CD4-positive, alpha-beta T cell treated with Interleukin-1 beta for 1 hour (primary cell): ENCODE measurements at places on chromosomes 1 and 21.

DNA sequence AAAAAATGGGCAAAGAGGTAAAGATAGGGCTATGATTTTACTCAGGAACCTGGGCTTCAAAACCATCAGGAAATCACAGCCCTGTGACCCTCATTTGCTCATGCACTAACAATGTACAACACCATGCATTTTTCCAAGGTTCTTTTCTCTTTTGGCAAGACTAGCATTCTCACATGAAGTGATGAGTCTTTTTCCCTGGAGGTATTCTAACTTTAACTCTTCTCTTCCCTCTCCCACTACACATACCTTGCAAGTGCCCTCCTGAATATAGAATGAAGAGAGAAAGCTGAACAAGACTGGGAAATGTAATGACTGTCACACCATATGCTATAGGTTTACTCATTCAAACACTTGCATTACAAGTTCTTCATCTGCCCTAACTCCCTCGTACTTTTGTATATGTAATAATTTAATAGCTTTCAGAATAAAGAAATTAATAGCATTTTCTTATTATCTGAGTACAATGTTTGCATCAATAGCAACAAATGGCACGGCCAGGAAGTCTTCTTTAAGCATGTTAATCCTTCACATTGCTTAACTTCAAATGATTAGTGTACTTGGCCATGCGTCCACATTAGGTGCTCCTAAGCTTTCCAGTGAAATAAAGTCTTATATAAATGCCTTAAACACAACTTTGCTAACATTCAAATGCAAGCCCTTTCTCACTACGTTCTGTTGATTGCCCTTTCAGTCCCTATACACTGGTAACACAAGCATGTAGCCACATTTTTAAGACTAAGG is 1.8 kb downstream of the NIBAN1 start:
- DNase-seq, result no peak

DNA sequence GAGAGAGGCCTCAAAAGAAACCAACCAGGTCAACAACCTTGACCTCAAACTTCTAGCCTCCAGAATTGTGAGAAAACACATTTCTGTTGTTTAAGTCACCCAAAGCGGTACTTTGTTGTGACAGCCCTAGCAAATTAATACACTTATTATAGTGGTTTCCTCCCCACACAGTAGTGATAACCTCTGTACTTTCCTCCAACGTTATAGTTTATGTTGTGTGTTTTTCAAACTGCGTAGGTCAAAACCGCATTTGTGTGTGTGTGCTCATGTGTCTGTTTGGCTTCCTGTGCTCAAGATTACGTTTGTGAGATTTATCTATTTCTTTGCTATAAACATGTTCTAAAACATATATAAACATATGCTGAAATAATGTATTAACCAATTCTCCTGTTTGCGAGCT is 667.8 kb upstream of the USP24 start:
- no peak for DNase-seq

GRCh38 chr1:9419369-9420041 is 119.8 kb upstream of the SLC25A33 start:
- no peak for DNase-seq

DNA sequence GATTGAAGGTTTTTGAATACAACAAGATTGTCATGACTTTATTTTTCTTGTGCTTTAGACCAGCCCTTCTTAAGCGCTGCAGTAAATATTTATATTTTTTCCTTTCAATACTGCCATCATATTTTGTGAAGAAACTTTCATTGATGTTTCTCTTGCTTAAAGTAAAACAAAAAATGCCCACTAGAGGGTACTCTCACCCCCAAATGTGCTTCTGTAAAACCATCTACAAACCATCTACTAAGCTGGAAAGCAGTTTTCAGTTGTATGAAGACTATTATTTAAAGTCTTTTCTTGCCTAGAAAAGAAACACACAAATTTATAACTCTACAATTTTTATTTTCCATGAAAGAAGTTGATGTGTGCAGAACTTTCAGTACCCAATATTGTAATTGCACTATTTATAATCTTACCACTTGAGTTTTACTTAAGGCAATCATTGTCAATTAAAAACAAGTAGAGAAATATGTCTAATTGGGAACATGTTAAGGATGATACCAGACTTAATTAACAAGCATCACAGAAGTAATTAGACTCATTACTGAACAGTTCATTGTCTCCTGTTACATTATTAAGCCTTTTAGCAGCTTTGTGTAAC is 10.7 kb downstream of the LEPR start:
- no peak for DNase-seq

DNA sequence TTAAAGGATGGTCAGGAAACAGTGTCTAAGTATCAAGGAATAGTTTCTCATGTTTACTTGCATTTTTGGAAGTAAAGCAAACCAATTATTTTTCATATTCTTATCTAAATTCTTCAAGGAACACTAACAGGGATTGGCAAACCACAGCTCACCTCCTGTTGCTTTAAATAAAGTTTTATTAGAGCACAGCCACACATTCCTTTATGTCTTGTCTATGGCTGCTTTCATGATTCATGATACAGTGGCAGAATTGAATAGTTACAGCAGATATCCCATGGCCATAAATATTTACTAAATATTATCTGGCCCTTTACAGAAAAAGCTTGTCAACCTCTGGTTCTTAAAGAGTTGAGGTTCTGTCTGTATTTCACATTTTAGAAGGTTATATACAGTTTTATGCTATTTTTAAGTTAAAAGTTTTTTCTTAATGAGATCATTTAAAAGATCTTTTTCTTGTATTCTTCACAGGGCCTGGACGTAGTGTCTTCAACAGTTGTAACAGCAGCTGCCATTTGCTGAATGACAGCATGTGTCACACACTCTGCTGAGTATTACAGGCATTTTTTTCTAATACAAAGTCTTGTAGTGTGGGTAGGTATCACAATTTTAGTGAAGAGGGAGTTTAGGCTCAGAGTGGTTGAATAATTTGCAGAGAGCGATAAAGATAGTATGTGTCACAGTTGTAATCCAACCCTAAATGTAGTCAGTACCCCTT is 2.6 kb downstream of the ZNF691 start:
- DNase-seq, result no peak

- DNase-seq, result peak; percentile 34
These were observed 57.9 kb upstream of the RUNX3 start for GRCh38 chr1:24987875-24988557.

DNA sequence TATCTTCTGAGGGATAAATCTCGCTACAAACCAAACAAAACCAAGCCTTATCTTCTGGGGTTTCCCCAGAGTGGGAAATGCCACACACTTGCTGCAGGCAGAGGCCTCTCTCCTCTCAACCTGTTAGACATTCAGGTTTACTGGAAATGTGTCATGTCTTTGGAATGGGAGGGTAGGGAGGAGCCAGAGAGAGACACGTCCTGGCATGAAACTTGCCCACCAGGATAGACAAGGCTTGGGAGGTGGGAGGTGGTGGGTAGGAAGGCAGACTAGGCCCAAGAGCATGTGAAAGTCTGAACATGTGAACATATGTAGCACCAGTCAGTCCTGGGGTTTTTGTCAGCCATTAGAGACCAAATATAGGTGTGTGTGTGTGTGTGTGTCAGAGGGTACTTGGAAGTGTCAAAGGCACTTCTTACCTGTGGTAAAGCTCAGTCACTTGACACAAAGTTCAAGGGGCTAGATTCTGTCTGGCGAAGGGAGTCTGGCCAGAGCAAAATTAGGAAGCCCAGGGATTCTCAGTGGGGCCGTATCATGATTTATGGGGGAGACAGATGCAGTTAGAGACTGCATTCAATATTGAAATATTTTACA is 32.4 kb upstream of the PIGC start:
- DNase-seq, result no peak

DNA sequence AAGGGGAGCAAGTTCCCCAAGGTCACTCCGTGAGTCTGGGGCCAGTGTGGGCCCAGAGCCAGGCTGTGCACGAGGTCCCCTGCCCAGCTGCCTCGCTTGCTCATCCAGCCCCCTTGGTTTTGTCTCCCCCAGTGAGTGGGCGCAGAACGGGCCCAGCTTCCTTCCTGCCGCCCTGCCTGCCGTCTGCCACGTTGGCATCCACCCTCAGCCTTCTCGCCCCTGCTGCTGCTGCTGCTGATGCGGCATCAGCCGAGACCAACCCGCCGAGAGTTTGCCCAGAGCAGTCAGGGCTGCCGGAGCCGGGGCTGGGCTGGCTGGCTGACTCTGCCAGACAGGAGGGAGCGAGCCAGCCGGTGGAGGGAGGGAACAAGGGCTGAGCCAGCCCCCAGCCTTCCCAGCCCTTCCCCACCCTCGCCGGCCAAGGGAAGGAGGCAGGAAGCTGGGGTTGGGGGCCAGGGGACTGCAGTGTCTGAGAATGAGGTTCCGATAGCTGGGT is 31.4 kb upstream of the WASF2 start:
- peak; percentile 45 for DNase-seq

DNA sequence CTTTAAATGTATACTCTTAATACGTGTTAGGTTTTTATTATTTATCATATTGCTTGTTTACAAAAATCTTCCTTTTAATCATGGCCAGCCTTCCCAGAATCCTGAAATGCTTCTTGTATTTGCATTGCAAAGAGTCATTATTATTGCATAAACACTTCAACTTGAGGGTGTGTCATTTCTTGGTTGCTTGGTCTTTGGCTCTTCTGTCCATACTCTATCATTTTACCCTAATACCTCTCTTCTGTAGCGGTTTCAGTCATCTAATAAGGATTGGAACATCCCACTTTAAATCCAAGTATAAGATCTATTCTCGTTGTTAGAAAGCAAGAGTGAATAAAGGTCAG is 200.6 kb upstream of the CACYBP start:
- DNase-seq, result no peak

- no peak for DNase-seq
These were observed 8.7 kb downstream of the SLAMF8 start for GRCh38 chr1:159835356-159835755.

DNA sequence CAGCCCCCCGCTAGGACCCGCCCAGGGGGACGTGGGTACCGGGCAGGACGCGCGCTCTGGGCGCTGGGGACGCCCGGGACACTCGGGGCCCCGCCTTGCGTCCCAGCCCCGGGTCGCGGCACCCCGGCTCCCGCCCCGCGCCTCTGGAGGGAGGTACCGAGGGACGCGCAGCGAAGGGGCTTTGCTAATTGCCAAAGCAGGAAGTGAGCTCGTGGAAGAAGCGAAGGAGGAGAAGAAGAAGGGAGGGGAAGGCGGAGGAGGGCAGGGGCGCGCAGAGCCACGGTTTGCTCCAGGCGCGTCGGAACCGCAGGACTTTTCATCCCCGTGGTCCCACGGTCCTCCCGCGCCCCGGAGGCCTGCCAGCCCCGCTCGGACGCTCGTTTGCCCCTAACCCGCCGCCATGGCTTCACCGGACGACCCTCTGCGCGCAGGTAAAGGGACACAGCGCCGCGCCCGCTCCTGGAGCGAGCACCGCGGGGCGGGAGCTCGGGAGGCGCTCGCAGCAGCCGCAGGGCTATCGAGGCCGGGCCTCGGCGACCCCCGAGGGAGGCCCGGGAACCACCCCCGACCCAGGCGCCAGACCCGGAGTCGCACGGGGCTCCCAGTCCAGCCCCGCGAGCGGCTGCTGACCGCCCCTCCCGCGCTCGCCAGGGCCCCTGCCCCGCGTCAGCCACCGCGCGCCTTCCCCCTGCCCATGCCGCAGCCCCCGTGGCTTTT is 1.3 kb downstream of the EDARADD start:
- DNase-seq, result peak; percentile 31

DNA sequence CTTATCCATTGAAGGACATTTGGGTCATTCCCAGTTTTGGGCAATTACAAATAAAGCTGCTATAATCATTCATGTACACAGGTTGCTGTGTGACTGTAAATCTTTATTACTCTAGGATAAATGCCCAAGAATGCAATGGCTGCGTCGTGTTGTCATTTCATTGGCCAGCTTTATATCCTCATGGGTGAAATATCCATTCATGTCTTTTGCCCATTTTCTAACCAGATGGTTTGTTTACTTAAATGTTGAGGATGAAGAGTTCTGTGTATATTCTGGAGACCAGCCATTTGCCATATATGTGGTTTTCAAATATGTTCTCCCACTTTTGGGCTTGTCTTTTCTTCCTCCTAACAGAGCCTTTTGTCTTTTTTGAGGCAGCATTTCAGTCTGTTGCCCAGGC is 25.3 kb downstream of the TRIM11 start:
- no peak for DNase-seq

GRCh38 chr1:11248169-11248568 is 14.2 kb downstream of the MTOR start:
- DNase-seq, result no peak

DNA sequence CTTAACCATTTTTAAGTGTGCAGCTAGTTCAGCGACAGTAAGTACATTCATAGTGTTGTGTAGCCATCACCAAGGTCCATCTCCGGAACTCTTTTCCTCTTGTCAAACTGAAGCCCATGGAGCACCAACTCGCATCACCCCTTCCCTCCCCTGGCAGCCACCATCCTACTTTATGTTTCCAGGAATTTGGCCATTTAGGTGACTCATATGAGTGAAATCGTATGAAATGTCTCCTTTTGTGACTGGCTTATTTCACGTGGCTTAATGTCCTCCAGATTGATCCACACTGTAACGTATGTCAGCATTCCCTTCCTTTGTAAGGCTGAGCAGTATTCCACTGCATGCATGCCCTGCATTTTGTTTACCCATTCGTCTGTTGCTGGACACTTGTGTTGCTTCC is 2.5 kb downstream of the COL6A2 start:
- DNase-seq, result no peak

GRCh38 chr1:59156051-59156450 is 140.8 kb upstream of the FGGY start:
- no peak for DNase-seq
